ENCODE measurements at places on chromosomes 7 and 10. TPM values are rescaled to one million over a fixed set of nuclear protein-coding genes. Genes with fewer than 3 reads are reported as not detected.

SORCS3 gene
- not detected for total RNA-seq

OR2A5 gene
- total RNA-seq, result not detected

KLF14 gene
- total RNA-seq, result not detected

FAM3C gene
- 25.7 TPM for total RNA-seq
